T-helper 17 cell (primary cell): ENCODE measurements at places on chromosomes 1 and 21. TPM values are rescaled to one million over a fixed set of nuclear protein-coding genes. Genes with fewer than 3 reads are reported as not detected.

Gene DIO1
- not detected for total RNA-seq

DNA sequence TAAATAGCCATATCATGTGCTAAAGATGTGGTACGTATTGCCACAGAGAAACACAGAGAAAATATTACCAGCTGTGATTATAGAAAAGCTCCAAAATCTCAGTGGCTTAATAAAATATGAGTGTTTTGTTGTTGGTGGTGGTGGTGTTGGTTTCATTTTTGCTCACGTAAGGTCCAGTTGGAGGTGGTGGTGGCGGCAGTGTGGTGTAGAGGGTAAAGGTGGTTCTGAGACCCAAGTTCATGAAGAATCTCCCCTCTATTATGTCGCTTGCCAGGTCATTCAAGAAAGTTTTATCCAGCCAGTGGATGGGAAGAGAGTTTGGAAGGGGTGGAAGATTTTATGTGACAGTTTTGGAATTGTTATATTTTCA, 217.6 kb upstream of the SAMSN1 start:
- DNase-seq = no peak

GRCh38 chr1:81699234-81699633, 101.5 kb upstream of the ADGRL2 start:
- no peak for DNase-seq

Gene SPATA6
- 3.0 TPM for total RNA-seq

DNA sequence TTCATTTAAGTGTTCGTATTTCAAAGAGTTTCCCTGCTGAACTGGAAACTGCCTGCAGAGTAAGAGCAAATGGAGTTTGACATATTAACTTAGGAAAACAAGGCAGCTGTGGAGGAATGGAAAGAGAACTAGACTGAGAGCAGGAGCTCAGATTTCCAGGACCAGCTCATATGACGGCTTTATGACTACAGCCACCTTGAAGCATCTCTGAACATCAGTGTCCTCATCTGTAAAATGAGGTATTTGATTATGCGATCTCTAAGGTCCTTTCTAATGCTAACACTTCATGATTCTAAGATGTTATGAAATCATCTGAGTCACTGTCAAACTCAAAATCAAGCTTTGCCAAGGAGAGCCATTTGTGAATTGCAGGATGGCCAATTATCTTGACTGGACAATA, 112.3 kb downstream of the PRRX1 start:
- no peak for DNase-seq
